ENCODE measurements at places on chromosomes 12 and 14.

GRCh38 chr14:75092698-75093097 is 23.3 kb downstream of the ZC2HC1C start:
- no peak for DNase-seq

GRCh38 chr14:89121968-89122620 is 294.9 kb downstream of the FOXN3 start:
- DNase-seq = no peak

DNA sequence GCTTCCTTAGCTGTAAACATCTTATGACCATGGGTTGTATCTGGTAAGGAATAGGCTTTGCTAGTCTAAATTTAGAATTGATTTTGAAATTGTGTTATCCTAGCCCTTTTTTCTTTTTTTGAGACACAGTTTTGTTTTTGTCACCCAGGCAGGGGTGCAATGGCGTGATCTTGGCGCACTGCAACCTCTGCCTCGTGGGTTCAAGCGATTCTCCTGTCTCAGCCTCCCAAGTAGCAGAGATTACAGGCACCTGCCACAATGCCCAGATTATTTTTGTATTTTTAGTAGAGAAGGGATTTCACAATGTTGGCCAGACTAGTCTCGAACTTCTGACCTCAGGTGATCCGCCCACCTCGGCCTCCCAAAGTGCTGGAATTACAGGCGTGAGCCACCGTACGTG is 2.4 kb upstream of the TUBA1B start:
- no peak for DNase-seq

GRCh38 chr14:33958605-33959226 is 7.8 kb upstream of the EGLN3 start:
- DNase-seq = no peak

DNA sequence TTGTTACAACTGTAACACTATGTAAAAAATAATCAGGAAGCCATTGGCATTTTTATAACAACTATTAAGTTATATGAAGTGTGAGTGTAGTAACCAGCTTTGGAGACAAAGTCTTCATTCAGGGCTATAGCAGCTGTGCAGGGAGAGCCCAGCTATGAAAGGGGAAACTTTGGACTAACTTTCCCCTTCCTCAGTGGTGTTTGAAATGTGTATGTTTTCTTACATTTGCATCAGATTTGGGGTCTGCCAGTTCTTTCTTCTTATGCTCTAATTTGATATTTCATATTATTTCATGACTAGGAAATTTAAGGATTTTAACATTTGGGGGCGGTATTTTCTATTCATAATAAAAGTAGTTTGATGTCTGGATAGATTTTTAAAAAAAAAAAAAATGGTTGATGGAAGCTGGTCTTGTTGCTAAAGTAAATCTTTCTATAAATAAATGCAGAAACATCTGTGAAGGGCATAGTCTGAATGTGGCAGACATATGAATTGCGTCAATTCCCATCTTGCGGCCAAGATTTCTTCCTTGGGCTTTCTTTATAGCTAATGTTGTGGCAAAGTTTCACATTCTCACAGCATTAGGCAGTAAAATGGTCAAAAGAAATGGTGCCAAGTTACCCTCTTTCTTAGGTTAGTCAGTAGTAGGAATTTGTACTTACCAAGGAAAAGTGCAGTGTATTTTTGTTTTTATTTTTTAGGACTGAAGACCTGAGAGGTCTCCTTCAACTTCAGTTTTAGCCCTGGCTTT is 35.6 kb downstream of the RASSF8 start:
- DNase-seq = no peak

- DNase-seq = no peak
Observed at GRCh38 chr14:99460793-99461192, 19.9 kb downstream of the SETD3 start.

DNA sequence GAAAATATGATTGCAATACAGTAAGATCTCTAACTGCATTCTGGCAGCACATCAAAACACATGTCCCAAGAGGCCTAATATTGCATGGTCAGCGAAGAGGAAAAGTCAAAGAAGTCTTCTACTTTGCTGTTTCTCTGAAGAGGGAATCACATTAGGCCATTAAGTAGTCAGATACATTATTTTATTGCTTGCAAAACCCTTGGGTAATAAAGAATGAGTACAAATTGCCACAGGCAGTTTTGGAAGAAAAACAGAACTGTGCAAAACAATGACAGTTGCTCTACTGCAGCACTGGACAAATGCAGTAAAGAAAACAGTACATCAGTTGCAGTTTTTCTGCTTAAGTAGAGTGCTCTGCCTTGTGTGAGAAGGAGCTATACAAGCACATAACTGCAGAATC is 211.9 kb downstream of the MED13L start:
- DNase-seq = no peak

- no peak for DNase-seq
Observed at GRCh38 chr12:117718141-117718540, 250.6 kb downstream of the KSR2 start.

GRCh38 chr14:66380143-66380542 is 106.0 kb upstream of the CCDC196 start:
- DNase-seq = no peak

- no peak for DNase-seq
Observed at GRCh38 chr12:124172636-124173035, 122.3 kb upstream of the RFLNA start.

GRCh38 chr14:95981965-95982364 is 57.2 kb upstream of the C14orf132 start:
- DNase-seq = no peak

- peak; percentile 3 for DNase-seq
Observed at GRCh38 chr14:45091710-45092109, 7.8 kb downstream of the PRPF39 start.

GRCh38 chr12:45601888-45602287 is 127.6 kb upstream of the ARID2 start:
- DNase-seq = no peak

DNA sequence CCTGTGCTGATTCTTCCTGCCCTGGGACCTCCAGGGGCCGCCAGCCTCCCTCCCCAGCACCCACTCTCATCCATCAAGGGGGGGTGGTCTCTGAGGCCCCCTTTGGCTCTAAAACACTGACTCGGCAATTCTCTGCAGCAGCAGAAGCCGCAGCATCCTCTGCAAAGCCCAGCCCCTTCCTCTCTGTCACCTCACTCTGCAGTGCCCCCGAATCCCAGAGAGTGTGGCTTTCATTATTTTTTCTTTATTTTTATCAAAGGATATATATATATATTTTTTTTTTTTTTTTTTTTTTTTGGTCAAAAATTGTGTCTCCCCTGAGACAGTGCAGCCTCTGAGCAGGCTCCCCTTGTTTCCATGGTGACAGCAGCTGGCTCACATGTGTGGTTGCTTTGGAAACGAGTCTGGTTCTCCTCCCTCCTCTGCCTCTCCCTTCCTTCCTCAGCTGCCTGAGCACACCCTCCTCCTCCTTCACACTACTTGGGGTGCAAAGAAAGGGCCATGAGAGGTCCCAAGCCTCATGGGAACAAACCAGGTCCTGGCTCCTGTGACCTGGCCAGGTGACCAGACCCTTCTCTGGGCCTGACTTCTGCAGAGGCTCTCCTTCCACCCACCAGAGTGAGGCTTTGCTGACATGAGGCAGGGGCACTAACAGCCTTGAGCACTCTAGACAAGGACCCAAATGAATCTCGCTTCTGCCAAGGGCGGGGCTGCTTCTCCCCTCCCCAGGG is 100.5 kb downstream of the LRRC74A start:
- DNase-seq = no peak

DNA sequence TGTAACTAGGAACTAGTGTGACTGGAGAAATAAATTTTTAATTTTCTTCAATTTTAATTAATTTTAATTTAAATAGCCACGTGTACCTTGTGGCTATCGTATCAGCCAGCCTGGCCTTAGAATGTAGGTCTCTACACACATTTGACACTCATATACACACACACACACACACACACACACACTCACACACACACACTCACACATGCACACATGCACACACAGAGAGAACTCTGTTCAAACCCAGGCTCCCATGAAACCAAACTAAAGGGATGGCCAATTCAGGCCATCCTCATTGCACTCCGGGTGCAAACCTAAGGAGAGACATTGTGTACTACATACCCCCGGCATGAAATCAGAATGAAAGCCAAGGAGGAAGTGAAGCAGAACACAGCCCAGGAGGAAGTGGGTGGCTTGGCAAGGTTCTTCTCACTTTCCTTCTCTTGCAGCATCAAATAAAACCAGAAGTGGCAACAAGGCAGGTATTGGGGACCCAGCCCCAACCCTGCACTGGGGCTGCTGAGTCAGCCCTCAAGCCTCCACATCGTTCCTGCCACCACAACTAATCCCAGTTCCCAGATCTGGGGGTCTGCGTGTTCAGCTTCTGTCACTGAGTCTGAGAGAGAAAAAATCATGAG is 26.2 kb upstream of the CHPT1 start:
- peak; percentile 54 for DNase-seq

GRCh38 chr14:94051115-94051514 is 25.0 kb downstream of the OTUB2 start:
- no peak for DNase-seq

- DNase-seq = no peak
Observed at GRCh38 chr12:32920506-32921085, 24.0 kb upstream of the PKP2 start.

GRCh38 chr14:104115691-104116287 is 22.6 kb upstream of the KIF26A start:
- no peak for DNase-seq

DNA sequence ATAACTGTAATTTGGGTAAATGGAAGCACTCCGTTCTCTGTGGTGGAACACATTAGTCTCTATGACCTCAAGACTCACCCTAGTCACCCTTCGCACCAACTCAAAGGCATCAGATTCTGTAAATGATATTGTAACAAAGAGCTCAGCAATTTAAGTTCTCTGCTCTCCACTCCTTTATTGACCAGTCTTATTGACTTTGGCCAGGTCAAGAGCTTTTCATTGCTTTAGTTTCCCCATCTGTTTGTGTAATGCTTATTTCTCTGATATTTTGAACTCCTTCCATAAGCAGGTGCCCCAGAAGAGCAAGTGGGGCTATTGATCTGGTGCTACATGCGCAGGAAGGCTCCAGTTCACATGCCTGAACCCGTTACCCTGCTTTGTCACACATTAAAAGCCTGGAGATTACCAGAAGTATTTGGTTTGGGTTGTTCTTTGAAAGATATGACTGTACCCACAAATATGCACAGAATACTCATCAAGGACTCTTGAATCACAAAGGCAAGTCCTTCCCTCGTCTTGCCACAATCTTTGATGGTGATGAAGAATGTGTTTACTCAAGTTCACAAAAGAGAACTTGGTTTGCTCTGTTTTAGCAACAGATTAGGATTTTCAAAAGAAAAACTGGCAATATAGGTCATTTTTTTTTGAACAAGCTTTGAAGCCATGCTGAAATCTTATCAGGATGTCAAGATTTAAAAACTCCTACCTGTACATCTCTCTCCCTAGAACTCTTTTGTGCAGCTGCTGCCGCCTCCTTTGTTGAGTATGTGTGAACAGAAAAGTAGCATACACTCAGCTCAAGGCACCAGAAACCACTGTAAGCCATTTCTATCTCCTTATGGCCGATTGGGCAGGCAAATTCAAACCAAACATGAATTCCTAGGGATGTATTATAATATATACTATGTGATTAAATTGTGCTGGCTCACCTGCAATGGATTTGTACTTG is 193.9 kb downstream of the BCAT1 start:
- no peak for DNase-seq

DNA sequence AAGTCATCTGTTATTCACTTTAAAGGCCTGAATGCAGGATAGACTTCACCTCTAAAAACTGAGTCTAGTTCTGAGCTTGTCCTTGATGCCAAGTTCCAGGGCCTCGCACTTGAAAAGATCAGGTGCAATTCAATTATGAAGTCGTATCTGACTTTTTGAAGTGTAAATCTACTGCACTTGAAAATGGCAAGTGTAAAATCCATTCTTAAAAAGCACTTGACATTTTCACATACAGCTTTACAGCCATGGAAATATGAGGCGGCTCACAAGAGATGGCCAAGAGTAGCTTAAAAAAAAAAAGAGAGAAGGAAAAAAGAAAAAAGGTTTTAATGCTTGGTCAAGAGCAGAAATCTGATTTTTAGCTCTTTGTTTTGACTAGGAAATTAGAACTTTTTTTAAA is 172.5 kb downstream of the GXYLT1 start:
- DNase-seq = no peak

- DNase-seq = no peak
Observed at GRCh38 chr14:44029933-44030332, 477.1 kb downstream of the FSCB start.

GRCh38 chr14:95313707-95314106 is 6.0 kb downstream of the CLMN start:
- peak; percentile 96 for DNase-seq

- no peak for DNase-seq
Observed at GRCh38 chr14:100771121-100771800, 44.6 kb downstream of the DLK1 start.

Data from inflammatory macrophage treated with lipopolysaccharide for 1 hour (primary cell).